ENCODE measurements at places on chromosomes 5 and 9.

DNA sequence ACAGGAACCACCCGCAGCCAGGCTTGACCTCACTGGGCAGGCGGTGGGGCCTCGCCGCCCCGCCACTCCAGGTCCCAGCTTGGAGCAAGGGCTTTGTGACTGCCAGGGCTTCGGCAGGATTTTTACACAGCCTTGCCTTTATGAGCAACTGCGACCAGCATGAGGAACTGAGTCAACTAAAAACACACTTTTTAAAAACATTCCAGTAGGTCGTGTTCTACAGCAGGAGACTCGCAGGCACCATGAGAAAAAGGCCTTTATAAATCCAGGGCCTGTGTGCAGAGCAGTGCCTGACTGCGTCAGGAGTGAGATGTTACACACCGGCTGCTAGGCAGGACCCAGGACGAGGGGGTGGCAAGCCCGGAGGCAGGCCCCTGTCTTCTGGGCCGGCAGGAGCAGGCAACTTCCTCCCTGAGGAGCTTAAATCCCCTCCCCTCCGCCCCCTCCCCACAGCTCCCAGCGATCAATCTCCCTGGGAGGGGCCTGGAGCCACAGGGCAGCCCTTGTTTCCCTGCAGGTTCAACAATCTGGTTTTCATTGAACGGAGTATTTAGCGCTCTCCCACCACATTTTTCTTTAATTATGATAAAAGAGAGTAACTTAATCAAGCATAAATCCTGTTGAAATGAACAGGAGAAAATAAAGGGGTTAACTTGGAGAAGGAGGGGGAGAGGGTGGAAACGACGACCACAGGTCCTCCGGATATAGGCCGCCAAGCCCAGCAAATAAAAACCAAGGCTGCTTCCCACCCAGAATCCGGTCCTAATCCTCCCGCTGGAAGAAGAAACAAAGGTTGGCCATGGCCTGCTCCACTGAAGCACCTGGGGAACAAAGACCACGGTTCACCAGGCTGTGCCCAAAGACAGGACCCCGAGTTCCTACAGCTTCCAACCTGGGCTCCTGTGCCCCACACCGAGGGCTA is 92.5 kb downstream of the ROR2 start:
- DNase-seq, result no peak

- no peak for DNase-seq
Measured at GRCh38 chr9:110932863-110933262, 105.4 kb downstream of the LPAR1 start.

- no peak for DNase-seq
Measured at GRCh38 chr5:91424638-91425436, 41.7 kb upstream of the ARRDC3 start.

DNA sequence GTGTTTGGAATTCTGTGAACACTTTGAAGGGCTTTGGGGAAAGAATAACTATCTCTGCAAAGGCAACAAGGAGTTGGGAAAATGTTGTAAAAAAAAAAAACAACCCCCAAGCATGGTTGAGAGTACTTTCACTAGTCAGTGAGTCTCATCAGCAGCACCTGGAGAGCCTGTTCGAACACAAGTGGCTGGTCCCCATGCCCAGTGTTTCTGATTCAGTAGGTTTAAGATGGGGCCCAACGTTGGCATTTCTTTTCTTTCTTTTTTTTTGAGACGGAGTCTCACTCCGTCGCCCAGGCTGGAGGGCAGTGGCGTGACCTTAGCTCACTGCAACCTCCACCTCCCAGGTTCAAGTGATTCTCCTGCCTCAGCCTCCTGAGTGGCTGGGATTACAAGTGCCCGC is 59.5 kb downstream of the KLF4 start:
- no peak for DNase-seq

GRCh38 chr5:131224387-131225201 is 39.3 kb upstream of the CDC42SE2 start:
- DNase-seq, result no peak

- DNase-seq, result no peak
Measured at GRCh38 chr5:158436271-158437065, 577.5 kb upstream of the CLINT1 start.

- no peak for DNase-seq
Measured at GRCh38 chr5:90962481-90962880, 403.9 kb downstream of the ADGRV1 start.

DNA sequence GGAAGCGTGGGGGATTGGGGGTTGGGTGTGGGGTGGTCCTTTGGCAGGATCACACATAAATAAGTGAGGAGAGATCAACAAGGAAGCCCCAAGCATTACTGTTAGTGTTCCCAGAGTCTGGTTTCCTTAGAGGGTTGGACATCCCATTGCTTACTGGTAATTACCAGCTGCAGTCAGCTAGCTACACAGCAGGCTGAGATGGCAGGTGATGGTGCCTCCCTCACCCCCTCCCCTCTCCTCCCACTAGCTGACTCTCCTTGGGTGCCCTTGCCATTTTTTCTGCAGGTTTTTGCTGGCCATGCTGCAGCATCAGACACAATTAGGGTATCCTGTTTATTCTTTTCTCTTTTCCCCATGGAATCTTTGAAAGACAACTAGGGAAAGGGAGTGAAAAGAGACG is 107.5 kb upstream of the TLR4 start:
- DNase-seq, result no peak

DNA sequence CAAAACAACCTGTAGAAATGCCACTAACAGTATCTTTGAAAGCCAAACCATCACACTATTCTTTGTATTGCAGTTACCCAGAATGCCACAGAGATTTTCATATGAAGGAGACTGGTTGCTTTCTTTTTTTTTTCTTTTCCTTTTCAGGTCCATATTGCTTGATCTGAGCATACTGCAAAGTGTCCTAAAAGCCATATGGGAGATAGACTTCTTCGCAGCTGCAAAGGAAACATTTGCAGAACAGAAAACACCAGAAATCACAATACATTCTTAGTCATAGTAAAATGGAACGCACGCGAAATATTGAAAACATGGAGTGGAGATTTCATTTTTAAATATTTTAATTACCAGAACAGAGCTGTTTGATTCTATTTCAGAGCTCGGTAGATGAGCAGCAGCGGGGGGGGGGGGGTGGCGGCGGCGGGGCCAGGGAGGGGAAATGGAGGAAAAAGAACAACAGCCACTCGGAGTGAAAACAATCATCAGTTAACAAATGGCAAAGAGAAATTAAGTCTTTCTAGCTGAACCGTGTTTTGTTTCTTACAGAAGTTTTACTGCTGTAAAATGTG is 284.1 kb downstream of the NFIB start:
- DNase-seq, result no peak

DNA sequence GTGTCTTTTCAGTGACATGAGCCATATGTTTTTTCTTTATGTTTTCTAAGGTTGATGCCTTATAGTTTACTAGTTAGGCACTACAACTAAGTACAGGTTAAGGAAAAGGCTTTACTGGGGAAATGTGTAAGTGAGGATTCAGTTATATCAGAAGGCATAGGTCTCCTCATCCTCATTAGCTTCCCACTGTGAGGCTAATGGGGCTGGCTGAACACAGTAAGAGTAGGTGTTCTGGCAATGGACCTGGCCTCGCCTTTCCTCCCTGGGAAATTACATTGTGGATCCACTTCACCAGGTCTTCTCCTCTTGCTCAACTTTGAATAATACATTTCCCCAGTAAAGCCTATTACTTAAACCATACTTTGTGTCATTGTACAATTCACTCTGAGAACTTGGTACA is 225.5 kb downstream of the PTPRD start:
- DNase-seq, result no peak

DNA sequence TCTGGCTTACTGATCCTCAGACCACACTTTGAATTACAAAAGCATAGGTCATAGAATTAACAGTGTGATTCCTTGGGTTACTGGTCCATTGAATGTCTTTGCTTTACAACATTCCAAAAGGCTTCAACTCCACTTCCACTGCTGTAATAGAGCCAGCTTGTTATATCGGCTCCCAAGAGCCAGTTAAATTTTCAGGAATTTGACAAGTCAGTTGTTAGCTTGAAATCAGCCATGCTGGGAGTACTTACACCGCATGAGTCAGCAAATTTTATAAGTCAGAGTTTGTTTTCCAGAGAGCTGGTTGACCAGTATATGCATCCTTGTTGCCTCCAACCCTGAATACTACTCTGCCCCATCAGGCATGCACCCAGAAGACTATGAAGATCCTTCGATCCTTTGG is 73.1 kb downstream of the FOXB2 start:
- DNase-seq, result no peak

DNA sequence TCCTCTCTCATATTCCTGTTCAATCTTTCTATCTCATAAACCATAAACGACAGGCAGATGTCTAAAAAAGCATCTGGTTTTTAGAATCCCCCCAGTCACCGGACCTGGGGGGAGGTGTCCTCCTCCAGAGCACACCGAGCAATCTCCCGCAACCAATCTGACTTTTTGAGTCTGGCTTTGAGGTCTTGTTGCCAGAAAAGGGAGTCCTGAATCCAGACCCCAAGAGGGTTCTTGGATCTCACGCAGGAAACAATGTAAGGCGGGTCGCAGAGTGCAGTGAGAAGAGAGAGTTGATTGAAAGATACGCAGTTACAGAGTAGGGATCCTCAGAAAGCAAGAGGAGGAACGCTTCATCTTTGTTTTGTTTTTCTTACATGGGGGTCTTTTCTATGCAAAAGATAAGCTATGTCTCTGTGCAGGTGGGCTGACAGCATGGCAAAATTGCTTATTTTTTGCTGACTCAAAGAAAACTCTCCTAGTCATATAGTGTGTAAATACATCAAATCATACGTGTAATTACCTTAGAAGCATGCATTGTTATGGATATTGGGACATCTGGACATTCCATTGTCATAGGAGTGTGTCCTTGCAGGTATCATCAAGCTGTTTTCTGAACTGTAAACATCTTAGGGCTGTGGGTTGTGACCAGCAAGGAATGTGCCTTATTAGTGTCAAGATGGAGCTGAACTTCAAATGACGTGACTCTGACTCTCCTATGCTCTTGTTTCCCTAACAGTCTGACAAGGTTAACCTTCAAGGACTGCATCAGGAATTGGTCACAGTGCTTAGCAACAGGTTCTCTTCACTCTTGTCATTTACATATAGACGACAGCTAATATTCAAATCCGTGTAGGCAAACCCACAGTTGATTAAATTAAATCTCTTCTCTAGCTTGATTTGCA is 159.3 kb upstream of the DAPK1 start:
- no peak for DNase-seq

- no peak for DNase-seq
Measured at GRCh38 chr9:88947581-88948573, 43.4 kb upstream of the S1PR3 start.

DNA sequence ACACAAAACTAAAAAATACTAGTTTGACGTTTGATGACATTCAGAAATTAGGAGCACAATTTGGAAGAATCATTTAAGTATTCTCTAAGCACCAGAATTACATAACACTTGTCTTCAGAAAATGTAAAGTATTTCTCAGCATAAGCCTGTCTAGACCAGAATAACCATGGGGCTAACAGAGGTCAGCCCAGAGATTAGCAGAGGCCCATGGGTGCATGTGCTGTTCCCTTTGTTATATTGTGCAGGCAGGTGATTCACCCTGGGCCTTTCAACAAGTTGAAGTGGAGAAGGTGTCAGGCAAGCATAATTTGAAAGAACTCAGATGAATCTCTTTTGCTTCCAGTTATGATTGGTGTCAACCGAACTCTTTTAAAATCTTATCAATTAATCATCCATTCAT is 227.9 kb downstream of the LURAP1L start:
- no peak for DNase-seq

- no peak for DNase-seq
Measured at GRCh38 chr9:1938675-1939170, 76.4 kb upstream of the SMARCA2 start.

GRCh38 chr5:10826971-10827370 is 65.9 kb upstream of the DAP start:
- no peak for DNase-seq

DNA sequence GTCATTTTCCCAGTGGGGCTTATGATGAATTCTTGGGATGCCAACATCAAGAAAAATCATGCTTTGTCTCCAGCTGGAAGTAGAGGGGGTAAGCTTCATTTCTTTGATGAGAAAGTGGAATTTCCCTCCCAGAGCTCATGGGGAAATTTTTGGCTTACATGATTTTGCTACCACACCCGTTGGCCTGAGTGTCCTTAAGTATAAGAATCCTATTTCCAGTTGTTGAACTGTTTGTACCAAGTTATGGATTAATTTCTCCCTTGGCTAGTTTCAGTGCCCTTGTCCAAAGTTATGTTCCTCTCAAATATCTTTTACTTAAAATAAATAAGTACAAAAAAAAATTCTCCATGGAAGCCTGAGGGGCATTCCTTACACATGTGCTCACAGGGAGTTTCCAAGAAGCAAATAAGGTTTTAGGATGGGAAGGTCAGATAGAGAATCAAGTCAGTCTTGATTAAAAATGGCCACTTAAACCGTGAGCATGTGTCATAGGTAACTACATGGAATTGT is 82.3 kb downstream of the PTCD2 start:
- no peak for DNase-seq

DNA sequence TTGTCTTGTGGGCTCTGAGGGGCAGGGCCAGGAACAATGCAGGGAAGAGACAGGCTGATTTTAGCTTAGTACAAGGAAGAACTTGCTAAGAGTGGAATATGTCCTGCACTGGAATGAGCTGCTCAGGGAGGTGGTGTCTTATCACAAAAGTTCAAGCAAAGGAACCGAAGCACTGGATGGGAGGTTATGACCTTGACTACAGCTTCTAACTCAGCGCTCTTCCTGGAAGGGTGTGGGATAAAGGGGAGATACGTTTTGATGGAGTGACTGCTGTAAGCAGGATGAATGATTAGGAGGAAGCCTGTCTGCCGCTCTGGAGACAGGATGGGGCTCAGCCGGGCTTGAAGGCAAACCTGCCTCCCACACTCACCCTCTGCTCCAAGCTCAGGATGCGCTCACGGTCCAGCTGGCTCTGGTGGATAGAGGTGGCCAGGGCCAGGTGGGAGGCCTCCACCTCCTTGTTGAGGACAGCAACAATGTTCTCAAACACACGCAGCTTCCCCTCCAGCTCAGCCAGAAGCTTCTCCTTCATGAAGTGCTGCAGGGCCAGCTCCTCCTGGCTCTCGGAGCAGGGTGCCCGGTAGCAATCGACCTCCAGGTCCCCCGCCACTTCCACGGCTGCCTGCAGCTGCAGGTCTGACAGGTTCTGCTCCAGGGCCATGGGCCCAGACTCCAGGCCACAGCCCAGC is 13.5 kb downstream of the TRAF1 start:
- DNase-seq, result no peak

GRCh38 chr5:82408033-82408432 is 129.9 kb upstream of the RPS23 start:
- no peak for DNase-seq

DNA sequence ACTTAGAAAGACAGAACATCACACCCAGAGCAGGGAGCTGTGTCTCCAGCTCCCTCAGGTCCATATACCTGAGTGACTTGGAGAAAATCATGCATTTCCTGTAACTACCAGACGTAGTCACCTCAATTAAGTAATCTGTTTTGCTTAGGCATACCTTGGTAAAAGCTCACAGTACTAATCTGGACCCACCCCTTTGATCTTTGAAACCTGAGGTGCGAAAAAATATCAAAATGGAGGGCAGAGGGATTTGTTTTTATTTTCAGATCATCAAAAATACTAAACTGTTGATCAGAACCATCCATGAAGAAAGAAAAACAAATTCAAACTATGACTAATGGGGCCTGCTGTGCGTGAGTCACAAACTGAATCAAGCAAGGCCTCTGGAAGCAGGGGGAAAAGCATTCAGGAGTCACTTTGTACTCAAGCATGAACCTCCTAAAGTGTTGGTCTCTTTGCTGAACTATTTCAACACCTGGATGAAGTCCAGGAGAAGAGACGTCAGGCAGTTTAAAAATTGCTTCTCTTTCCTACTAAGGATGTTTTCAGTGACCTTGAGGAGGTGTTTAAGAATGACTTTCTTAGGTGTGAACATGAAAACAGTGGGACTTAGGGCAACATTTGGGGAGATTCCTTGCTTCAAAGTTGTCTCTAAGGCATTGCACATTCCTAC is 76.3 kb downstream of the MUSK start:
- no peak for DNase-seq

Measured in stimulated activated CD8-positive, alpha-beta memory T cell treated with anti-CD3 and anti-CD28 coated beads, Interleukin-4, amount 100 ng/mL, for 4 hours (primary cell).